ENCODE measurements at places on chromosomes 7 and 10.

- DNase-seq = no peak
Measured at GRCh38 chr7:80275192-80275605, 140.6 kb downstream of the GNAI1 start.

GRCh38 chr7:52735656-52736055 is 299.8 kb upstream of the POM121L12 start:
- no peak for DNase-seq

DNA sequence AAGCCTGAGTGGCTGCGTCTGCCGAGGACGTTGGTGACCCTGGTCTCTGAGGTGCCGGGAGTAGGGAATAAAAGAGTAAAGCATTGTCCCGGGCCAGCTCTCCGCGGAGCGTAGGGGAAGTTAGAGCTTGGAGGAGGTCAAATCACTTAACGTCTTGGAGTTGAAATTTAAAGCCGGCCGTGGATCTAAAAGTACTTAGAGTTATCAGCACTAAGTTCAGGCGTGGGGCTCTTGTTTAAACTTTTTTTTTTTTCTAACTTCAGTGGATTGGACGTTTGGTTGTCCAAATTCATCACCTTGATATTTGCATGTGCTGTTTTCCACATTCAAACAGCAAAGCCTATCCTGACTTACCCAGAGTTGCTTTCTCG is 700 bp downstream of the NIPSNAP2 start:
- DNase-seq = peak; percentile 28

- no peak for DNase-seq
Measured at GRCh38 chr10:13441476-13441875, 87.3 kb downstream of the BEND7 start.

- no peak for DNase-seq
Measured at GRCh38 chr10:75280236-75280635, 44.5 kb upstream of the COMTD1 start.

GRCh38 chr7:50292763-50293162 is 11.8 kb upstream of the IKZF1 start:
- DNase-seq = no peak

DNA sequence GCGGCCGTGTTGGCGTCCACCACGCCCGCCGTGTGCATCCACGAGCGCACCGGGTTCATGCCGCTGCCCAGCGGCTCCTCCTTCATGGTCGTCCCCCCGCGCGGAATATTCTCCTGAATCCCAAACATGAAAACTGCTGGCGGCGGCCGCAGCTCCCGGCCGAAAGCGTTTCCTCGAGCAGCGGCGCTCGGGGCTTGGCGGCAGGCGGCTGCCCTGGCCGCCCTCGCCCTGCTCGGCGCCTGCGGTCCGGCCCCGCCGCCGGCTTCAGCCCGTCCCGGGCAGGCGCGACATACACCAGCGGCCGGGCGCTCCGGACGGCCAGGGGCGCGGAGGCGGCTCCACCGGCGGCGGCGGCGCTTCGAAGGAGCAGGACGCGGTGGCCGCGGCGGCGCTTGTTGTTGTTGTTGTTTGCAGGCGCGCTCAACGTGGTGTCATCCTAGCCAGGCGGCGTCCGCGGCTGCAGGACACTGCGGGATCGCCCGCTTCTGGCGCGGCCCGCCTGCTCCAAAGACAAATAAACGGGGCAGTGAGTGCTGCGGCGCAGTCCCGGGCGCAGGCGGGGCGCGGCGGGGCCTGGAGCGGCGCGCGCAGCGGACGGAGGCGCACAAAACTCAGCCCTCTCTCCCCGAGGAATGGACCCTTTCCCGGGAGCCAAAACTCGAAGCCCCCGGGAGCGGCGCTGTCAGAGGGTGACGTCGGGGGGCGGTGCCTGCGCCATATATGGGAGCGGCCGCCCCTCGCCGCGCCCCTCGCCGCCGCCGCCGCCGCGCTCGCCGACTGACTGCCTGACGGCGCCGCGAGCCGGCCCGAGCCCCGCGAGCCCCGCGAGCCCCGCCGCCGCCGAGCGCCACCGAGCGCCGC is at the start of gene EBF3:
Gene EBF3, minus strand, starts transcription at position 634 of the 861 bp plus-strand sequence. Its CDS starts 506 bp downstream, at position 128.
- peak; percentile 18 for DNase-seq

DNA sequence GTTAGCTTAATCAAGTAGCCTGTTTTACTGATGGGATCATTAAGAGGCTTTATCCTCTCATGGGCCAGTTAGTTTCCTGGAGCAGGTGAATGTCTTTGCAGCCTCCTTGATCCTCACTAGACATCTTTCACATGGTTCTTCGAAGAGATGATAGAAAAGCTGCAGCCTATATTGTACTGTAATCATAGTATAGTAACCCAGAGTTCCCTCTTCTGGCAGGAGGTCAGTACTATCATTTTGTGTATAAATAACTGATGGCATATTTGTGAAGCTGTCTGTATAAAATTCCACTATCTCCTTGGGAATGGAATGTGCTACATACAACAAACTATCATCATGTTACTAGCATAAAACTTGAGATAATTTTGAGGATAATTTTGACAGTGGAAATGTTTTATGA is 123.8 kb upstream of the PRPS1L1 start:
- DNase-seq = no peak

DNA sequence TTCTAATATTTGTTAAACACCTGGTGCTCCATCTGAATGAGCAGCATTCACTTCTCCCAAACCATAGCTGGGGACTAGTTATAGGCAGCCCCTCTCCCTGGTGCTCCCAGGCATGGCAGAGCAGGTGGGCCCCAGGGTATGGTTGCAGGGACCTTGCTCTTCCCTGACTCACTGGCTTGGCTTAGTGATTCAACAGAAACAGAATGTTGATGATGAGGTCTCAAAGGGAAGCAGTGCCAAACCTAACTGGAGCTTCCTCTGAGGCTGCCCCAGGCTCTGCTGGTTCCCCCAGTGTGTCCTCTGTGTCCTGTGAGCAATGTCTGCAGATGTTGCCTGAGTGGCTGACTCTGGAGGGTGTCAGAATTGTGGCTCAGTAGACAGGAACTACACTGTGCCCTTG is 3.7 kb downstream of the GPR26 start:
- DNase-seq = no peak

- DNase-seq = peak; percentile 20
Measured at GRCh38 chr7:79668292-79668691, 214.8 kb upstream of the MAGI2 start.

- DNase-seq = peak; percentile 39
Measured at GRCh38 chr10:101972761-101973160, 83.2 kb downstream of the ARMH3 start.

DNA sequence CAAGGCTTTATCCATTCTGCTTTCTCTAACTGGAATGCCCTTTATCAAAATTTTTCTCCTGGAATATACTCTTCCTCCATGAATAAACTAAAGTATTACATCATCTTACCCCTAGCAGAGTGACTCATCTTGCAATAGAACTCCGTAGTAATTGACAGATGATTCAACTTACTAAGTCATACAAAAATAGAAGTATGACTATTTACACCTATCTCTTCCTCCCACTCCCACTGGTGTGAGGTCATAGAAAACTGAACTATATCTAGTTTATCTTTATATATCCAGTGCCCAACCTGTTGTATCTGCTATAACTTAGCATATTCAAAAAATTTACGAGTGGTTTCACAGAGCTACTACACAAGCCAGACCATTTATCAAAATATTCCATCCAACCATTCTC is 26.1 kb downstream of the ABCB1 start:
- no peak for DNase-seq

- DNase-seq = no peak
Measured at GRCh38 chr10:7605565-7606295, 61.0 kb downstream of the ITIH5 start.

DNA sequence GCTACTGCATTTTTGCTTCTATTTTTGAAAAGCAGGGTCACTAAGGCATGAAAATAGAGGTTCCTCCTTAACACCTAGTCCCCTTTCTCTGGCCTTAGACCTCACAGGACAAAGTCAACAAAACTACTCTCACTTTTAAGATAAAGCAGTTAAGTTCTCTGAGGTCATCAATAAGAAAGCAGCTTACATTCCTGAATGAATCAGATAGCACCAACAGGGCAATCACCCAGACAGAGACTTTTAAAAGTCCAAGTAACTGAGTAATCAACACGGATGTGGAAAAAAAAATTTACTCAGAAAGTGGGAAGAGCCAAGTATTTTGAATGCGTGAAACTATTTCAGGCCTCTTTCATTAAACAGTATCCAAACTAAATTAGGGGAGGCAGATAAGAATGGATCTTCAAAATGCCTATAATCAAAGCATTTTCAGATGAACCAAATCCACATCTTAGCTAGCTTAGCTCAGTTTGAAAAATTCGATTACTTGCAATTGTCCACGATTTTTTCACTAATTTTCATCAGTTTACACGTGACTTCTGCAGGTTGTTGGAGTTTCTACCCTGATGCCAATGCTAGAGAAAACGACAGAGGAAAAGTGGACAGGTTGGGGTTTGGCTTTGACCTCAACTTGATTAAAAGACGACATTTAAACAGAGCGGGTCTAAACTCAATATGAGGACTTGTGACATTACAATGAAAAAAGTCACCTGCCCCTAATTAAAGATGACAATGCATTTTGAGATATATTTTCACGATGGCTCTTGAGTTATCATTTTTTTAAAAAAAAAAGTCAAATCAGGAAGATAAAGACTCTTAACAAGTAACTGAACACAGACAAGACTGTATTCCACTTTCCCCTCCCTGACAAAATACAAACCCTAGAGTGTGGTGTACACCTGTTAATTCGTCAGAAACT is 1.6 kb downstream of the BEND7 start:
- peak; percentile 39 for DNase-seq

- no peak for DNase-seq
Measured at GRCh38 chr10:8665322-8665721, 610.8 kb downstream of the GATA3 start.

- peak; percentile 52 for DNase-seq
Measured at GRCh38 chr7:131011976-131012375, 278.0 kb upstream of the KLF14 start.

DNA sequence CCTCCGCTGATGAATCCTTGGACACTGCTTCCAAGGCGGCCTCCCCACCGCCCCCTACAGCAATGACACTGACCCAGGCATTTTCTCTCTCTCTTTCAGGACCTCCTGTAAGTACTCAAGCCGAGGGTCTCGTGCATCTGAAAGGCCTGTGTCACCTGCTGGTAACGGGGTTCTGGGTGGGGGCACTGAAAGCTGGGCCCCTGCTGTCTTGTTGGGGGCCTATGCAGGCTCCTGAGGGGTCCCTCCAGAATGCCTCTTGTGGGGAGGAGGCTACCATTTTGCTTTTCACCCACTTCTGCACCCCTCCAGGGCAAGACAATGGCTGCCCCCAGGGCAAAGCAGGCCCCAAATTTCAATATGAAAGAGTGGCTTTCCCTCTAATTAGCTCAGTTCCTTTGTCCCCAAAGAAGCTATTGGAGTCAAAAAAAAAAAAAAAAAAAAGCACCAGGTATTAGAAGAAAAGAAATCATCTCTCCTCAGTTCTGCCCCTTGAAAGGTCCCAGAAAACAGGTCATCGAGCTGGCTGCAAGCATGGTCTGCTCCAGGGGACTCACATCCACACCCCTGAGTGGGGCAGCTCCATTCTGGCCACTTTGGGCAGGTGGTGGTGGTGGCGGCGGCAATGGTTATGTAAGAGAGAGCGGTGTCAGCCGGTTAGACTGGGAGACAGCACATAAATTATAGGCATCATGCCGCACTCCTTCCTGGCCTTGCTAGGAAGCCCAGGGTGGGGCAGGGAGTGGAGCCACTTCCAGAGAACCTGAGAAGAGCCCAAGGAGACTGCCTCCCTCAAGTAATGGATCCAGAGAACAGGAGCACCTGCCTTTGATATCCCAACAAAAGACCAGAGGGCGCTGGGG is 66.2 kb downstream of the COL13A1 start:
- DNase-seq = no peak

- no peak for DNase-seq
Measured at GRCh38 chr10:33703501-33704213, 369.2 kb upstream of the NRP1 start.

DNA sequence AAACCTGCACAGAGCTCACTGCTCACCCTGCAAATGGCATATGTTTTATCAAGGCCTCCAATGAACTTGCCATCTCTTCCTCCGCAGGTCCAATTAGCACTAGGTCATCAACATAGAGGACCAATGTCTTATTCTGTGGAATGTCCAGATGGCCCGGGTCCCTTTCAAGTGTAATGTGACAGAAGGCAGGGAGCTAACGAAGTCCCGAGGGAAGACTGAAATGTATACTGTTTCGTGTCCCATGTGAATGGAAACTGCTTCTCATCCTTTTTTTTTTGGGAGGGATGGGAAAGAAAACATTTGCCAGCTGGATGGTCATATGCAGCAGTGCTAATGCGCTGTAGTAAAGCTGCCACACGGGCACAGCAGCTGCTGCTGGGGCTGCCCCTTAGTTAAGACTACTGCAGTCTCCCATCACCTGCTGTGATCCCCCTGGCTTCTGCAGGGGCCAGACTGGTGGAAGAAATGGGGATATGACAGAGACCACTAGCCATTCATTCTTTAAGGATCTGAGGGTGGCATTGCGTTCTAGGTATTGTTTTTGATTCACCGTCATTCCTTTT is 61.7 kb upstream of the CCNY start:
- DNase-seq = no peak

DNA sequence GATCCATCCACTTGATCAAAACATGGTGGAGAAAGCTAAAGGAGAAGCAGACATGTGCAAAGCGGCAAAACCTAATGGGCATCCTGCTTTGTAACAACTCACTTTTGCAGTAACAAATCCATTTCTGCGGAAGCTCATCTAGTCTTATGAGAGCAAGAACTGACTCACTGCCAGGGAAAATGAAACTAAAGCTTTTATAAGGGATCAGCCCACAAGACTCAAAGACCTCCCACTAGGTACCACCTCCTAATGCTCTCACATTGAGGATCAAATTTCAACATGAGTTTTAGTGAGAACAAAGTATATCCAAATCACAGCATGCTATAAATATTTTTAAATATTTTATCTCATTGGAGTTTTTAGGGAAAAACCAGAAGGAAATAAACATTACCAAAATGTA is 120.1 kb upstream of the GNAI1 start:
- peak; percentile 73 for DNase-seq

DNA sequence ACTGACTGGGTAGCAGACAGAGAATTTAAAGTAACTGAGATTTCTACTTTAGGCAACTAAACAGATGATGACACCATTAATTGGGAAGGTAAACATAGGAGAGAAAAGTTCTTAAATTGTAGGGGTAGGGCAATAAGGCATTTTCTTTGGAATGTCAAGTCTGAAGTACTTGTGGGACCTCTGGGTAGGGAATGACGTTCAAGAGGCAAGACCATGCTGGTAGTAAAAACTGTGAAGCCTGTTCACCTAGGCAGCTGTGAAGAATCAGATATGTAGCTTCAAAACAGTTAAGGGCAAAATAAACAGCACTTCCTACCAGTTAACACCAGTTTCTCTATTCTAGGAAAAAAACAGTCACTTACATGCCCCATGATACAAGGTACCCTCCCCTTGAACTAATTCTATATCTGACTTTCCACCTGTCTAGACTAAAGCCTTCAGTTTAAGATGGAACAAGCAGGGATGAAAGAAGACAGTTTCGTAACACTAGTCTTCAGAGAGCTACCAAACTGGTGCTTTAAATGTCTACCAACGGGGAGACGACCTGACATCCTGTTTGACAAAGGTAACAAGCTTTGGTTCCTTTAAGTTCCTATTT is 63.1 kb upstream of the KCNIP2 start:
- no peak for DNase-seq

- peak; percentile 87 for DNase-seq
Measured at GRCh38 chr10:44981172-44982113, 2.8 kb upstream of the DEPP1 start.

- no peak for DNase-seq
Measured at GRCh38 chr10:89438525-89438924, 24.2 kb downstream of the IFIT5 start.

GRCh38 chr10:130960531-130960930 is 351.0 kb downstream of the TCERG1L start:
- DNase-seq = no peak

GRCh38 chr10:35413985-35414861 is 77.9 kb downstream of the CCNY start:
- DNase-seq = peak; percentile 47
